ENCODE measurements at places on chromosomes 16 and 17.

GRCh38 chr17:32912218-32912897 is 15.6 kb upstream of the TMEM98 start:
- no peak for DNase-seq
- peaks cover 48% of the 10 kb centered on the region for H3K4me1 ChIP-seq
- H3K27me3 ChIP-seq: peaks cover 7% of the 10 kb centered on the region

DNA sequence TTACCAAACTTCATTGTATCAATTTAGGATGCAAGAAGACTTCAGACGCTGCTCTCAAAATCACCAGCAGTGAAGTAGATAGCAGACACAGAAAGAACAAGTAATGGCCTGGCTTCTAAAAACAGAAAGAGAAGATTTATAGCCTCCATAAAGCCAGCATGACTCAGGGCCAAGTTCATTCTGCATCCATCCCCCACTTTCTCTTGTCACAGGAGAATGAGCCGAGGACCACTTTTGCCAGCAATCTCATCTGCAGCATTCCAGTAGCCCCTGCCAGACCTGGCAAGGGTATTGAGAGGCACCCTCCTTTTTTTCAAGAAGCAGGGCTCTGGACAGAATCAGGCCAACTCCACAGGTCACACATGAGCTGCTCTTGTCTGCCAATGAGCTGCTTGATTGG is 355.4 kb upstream of the SOX9 start:
- no peak overlapping the region for H3K27ac ChIP-seq
- H3K36me3 ChIP-seq: no peaks in the 10 kb centered on the region
- no peaks in the 10 kb centered on the region for H3K27me3 ChIP-seq
- H3K4me3 ChIP-seq: no peak overlapping the region

- H3K4me1 ChIP-seq: no peaks in the 10 kb centered on the region
- no peak overlapping the region for H3K27ac ChIP-seq
- H3K36me3 ChIP-seq: no peaks in the 10 kb centered on the region
- H3K4me3 ChIP-seq: no peak overlapping the region
- DNase-seq: no peak
- no peaks in the 10 kb centered on the region for H3K27me3 ChIP-seq
These were observed 190.9 kb downstream of the CCDC182 start for GRCh38 chr17:57553991-57554825.

GRCh38 chr17:39261286-39261685 is 35.5 kb upstream of the STAC2 start:
- no peaks in the 10 kb centered on the region for H3K27me3 ChIP-seq
- DNase-seq: no peak
- H3K4me3 ChIP-seq: no peak overlapping the region
- no peaks in the 10 kb centered on the region for H3K4me1 ChIP-seq

DNA sequence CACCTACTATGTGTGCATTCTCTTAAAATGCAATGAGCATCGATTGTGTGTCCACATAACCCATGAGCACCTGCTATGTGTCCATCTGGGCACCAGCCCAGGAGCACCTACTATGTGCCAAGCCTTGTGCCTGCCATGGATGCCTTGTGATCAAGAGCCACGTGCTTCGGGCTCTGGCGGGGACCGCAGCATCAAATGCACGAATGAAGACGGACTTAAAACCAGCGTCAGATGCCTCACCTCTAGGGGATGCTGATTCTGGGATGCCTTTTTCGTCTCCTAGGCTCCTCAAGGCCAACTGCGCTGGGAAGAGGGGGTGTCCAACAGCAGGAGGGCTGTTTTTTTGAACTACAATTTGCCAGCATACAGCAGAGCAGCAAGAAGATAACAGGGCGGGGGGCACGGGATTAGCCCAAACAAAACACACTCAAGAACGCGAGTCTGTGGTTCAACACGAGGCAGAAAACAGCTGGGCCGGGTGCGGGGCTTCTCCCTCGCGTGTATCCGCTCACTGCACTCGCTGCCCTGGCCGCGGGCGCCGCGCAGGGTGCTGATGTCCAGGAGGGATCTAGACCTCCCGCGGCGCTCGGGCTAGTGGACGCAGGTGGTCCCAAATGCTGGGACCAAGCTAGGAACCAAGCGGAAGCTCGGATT is 1.2 kb upstream of the GLIS2 start:
- H3K36me3 ChIP-seq: no peaks in the 10 kb centered on the region
- peaks cover 18% of the 10 kb centered on the region for H3K27me3 ChIP-seq
- no peak overlapping the region for H3K27ac ChIP-seq
- DNase-seq: no peak

GRCh38 chr17:63511331-63511730 is 11.8 kb upstream of the KCNH6 start:
- no peak for DNase-seq
- H3K36me3 ChIP-seq: no peaks in the 10 kb centered on the region
- no peaks in the 10 kb centered on the region for H3K4me1 ChIP-seq
- H3K27ac ChIP-seq: no peak overlapping the region
- peaks cover 7% of the 10 kb centered on the region for H3K27me3 ChIP-seq

DNA sequence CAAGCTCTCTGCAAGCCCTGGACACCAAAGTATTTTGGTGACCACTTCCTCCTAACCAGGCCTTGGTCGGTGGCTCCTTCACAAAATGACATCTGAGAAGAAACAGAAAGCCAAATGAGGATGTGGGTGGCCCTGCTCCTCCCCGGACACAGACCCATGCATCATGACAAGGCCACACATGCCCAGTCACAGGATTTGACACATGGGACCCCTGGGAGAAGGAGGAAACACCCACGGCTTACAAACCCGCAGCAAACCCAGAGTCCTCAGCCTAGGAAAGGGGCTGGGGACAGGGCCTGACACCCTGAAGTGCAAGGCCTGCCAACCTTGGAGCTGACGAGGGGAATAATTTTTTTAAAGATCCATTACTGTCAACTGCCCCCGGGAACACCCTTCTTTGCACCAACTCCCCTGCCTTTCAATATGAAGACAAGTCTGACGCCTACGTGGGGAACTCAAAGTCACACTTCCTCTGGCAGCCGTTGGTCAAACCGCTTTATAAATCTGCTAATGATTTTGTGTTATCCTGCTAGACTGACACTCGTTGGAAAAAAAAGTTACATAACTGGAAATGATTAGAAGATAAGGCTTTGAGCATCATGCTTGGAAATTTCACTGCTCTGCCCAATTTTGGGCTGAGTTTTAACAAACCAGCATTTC is 41.3 kb downstream of the GAS7 start:
- peaks cover 1% of the 10 kb centered on the region for H3K36me3 ChIP-seq
- no peak overlapping the region for H3K27ac ChIP-seq
- H3K27me3 ChIP-seq: no peaks in the 10 kb centered on the region
- DNase-seq: peak; percentile 58
- peaks cover 12% of the 10 kb centered on the region for H3K4me1 ChIP-seq
- no peak overlapping the region for H3K4me3 ChIP-seq

DNA sequence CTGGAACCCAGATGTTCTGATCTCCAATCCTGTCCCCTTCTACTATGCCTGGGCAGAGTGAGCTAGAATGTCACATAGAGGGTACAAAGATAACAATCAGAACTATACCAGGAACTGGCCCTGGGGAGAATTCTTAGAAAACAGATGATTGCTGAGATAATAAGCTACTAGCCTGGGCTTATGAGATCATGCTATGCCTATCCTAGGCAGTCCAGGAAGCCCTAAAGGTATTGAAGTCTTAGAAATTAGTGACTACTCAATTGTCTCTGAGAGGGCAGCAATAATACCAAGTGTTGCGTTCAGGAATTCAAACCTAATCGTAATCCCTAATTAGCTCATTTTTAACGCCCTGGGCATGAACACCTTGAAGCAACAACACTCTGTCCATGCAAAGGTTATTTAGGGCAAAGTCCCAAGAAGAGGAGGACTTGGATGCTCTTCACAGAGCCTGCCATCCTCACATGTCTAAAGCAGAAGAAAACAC is 77.1 kb downstream of the MMD start:
- H3K27ac ChIP-seq: peak overlapping the region; percentile 81
- H3K36me3 ChIP-seq: peaks cover 24% of the 10 kb centered on the region
- peaks cover 76% of the 10 kb centered on the region for H3K4me1 ChIP-seq
- peak overlapping the region; percentile 13 for H3K4me3 ChIP-seq

GRCh38 chr16:70418274-70418992 is 20.5 kb downstream of the ST3GAL2 start:
- DNase-seq: peak; percentile 46
- H3K4me3 ChIP-seq: no peak overlapping the region
- peaks cover 31% of the 10 kb centered on the region for H3K4me1 ChIP-seq

DNA sequence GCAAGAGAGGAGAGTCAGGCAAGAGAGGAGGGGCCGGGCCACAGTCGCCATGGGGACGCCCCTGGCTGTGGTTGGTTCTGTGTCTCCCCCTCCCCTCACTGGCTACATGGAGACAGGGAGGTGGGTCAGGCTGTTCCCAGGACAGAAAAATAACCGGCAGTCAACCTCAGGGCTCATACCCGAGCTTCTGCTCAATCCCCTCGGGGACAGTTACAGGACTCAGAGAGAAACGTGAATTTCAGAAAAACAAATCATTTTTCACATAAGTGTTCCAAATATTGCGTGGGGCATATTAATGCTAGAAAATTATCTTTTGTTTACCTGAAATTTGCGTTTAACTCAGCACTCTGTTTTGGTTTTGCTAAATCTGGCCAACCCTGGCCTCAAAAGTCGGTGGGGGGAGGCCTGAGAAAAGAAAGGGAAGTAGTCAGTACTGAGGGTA is 22.2 kb upstream of the CPSF4L start:
- no peak for DNase-seq
- no peak overlapping the region for H3K27ac ChIP-seq
- H3K4me1 ChIP-seq: no peaks in the 10 kb centered on the region
- no peaks in the 10 kb centered on the region for H3K27me3 ChIP-seq

GRCh38 chr17:2064520-2064971 is 9.6 kb downstream of the HIC1 start:
- H3K27me3 ChIP-seq: no peaks in the 10 kb centered on the region
- peak overlapping the region; percentile 96 for H3K27ac ChIP-seq
- peak overlapping the region; percentile 45 for H3K4me3 ChIP-seq
- H3K36me3 ChIP-seq: peaks cover 53% of the 10 kb centered on the region

DNA sequence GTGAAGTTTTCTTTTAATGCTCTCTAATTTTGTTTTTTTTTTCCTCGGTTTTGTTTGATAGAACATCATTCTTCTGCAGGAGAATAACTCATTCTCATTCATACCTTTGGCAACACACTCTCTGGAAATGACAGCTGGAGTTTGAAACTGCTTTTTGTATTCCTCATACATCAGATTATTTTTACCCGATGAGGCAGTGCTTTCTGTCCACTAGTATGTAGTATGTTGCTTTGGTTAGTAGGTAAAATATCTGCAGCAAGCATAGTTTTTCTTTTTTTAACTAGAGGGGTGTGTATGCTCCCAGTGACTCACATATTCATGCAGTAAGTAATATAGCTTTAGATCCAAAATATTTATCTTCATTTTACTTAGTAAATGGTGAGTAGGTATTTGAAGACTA is 6.4 kb downstream of the PRKCA start:
- peaks cover 55% of the 10 kb centered on the region for H3K36me3 ChIP-seq
- H3K4me3 ChIP-seq: no peak overlapping the region
- peaks cover 81% of the 10 kb centered on the region for H3K4me1 ChIP-seq
- no peak overlapping the region for H3K27ac ChIP-seq
- H3K27me3 ChIP-seq: no peaks in the 10 kb centered on the region
- DNase-seq: no peak

DNA sequence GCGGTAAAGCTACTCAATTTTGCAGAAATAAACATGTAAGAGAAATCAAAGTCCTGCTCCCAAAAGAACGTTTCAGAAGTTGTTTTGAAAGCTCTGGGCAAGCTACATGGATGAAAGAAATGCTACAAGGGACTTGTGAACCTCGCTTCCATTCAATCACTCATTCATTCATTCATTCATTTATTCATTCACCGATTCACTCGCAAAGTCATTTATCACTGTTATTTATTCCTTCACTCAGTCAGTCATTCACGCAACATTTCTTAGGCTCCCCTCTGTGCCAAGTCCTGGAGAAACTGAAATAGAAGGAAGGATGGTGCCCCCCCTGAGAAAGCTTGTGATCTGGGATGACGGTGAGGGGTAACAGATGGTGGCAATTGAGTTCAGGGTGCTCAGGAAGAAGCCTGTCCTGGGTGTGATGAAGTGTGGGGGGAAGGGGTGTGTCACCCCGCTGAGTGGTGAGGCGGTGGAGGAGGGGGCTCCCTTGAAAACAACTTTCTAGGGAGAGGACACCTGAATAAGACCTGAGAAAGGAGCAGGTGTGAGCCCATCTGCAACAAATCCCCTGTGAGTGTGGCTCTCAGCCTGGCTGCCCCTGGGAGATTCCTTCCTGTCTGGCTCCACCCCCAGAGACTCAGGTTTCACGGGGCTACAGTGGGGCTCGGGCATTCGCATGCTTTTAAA is 36.3 kb upstream of the PRSS54 start:
- peaks cover 28% of the 10 kb centered on the region for H3K27me3 ChIP-seq
- no peaks in the 10 kb centered on the region for H3K4me1 ChIP-seq
- no peak overlapping the region for H3K27ac ChIP-seq
- H3K4me3 ChIP-seq: no peak overlapping the region

- H3K27ac ChIP-seq: no peak overlapping the region
- no peaks in the 10 kb centered on the region for H3K36me3 ChIP-seq
- H3K4me3 ChIP-seq: no peak overlapping the region
- peaks cover 38% of the 10 kb centered on the region for H3K27me3 ChIP-seq
- DNase-seq: no peak
These were observed 3.8 kb downstream of the ADAMTS18 start for GRCh38 chr16:77430787-77431585.

GRCh38 chr17:59287452-59287851 is 44.0 kb upstream of the YPEL2 start:
- no peak overlapping the region for H3K4me3 ChIP-seq
- no peak overlapping the region for H3K27ac ChIP-seq
- H3K36me3 ChIP-seq: no peaks in the 10 kb centered on the region
- no peak for DNase-seq
- H3K4me1 ChIP-seq: peaks cover 5% of the 10 kb centered on the region

- no peaks in the 10 kb centered on the region for H3K36me3 ChIP-seq
- peak; percentile 86 for DNase-seq
- H3K4me1 ChIP-seq: peaks cover 53% of the 10 kb centered on the region
- H3K27me3 ChIP-seq: no peaks in the 10 kb centered on the region
These were observed 69.6 kb downstream of the RAI1 start for GRCh38 chr17:17750881-17751280.

DNA sequence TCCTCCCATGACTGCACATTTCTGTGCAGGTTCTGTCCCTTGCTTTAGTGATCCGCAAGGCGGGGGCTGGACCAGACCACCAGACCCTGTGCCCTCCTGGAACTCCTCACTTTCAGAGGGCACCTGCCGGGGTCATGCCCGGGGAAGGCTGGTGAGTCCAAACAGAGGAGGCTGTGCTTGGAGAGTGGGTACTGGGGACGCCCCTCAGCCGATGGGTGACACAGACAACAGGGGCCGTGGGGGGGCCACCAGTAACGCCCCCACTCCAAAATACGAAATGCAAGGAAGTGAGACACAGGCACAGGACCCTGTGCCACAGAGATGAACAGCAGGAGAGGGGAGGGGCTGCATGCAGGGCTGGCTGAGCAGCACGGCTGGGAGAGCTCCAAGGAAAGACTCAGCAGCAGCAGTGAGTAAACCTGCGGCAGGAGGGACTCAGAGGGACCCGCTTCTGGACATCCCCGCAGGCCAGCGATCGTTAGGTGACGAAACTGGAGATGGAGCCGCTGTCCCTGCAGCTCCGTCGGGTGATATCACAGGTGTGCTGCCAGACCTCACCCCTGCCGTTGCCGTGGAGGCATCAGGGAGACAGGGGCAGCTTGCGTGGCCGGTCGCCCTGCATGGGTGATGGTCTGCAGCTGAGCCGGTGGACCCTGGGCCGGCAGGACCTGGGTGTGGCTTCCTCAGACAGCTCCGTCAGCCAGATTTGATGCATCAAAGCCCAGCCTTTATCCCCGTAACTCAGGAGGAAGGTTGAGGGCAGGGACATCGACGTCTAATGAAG is 71.2 kb upstream of the GNG13 start:
- no peak overlapping the region for H3K27ac ChIP-seq
- no peaks in the 10 kb centered on the region for H3K36me3 ChIP-seq
- H3K4me1 ChIP-seq: no peaks in the 10 kb centered on the region
- H3K4me3 ChIP-seq: no peak overlapping the region
